Stimulated activated CD8-positive, alpha-beta memory T cell treated with anti-CD3 and anti-CD28 coated beads, Interleukin-2, amount 100 ng/mL, for 1 hour (primary cell): ENCODE measurements at places on chromosomes 11 and 22.

- DNase-seq = no peak
These were observed 260.9 kb downstream of the KIRREL3 start for GRCh38 chr11:126739499-126740145.

GRCh38 chr11:22317656-22318055 lies 20.5 kb upstream of the SLC17A6 start:
- no peak for DNase-seq

DNA sequence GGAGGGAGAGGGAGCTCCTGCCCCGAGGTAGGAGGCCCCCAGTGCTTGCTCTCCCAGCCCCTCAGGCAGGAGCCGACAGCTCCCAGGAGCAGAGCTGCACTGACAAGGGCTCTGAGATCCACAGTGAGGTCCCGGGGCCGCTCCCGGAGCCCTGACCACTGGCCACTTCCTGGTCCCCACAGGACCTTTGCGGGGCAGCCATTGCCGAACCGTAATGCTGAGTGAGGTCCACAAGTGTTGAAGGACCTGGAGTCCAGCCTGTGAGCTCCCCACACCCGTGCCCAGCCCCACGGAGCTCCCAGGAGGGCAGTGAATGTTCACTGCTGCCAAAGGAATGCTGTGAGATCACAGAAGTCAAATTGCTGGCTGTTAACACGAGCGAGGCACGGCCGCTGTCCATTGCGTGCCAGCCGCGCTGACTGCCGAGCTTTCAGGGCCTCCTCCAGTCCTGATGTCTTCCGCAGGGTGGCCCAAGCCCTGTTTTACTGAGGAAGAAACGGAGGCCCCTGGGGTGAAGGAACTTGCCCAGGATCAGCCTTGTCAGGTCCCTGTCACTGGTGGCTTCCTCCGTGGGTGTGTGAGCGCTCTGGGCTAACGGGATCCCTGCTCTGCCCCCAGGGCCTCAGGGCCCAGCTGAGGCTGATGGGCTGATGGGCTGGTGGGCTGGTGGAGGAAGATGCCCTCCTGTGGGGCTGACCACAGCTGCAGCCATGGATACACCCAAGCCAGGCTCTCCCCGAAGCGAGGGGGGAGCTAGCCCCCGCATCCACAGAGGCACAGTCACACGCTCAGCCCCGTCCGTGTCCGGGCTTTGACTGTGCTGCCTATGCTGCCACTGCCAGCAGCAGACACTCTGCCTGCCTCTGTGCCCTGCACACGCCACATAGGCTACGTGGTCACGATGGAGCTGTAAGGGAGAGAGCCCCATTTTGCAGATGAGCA lies 70.8 kb downstream of the WNT7B start:
- no peak for DNase-seq

DNA sequence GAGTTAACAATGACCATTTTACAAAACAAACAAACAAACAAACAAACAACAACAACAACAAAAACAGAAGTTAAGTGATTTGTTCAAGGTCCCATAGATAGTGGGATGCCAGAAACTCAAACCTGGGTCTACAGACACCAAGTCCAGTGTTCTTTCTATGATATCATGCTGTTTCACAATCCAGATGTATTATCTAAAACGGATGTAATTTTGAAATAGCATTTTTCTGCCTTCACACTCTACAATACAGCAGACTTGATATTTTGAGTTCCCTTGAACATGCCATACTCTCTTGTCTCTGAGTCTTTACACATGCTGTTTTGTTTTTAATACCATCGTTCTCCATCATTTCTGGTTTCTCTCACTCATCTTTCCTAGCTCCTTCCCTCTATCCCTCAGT lies 104.5 kb downstream of the RELT start:
- DNase-seq = no peak

DNA sequence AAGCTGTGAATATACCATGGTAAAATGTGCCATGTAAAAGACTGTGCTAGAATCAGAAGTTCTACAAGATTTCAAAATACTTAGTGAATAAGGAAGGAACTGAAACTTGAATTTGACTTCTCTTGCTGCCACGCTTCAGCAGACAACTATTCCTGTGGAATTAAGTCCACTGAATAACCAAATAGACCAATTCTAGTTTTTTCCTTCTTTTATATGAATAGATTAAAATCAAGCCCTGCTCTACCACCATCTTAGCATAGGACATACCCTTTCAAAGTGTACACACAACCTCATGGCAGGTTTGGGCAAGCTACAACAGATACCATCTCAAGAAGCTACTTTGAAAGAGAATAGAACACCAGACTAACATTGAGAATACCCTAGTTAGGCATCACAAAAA lies 23.4 kb upstream of the CLNS1A start:
- no peak for DNase-seq
